ENCODE measurements at places on chromosomes 16 and 17.
A peak's percentile ranks its signal among the peaks of the same experiment; 100 is the strongest.

- DNase-seq = no peak
These were observed 62.2 kb downstream of the IQCK start for GRCh38 chr16:19780321-19780720.

GRCh38 chr17:12296209-12296625 is 275.5 kb downstream of the MAP2K4 start:
- DNase-seq = no peak

DNA sequence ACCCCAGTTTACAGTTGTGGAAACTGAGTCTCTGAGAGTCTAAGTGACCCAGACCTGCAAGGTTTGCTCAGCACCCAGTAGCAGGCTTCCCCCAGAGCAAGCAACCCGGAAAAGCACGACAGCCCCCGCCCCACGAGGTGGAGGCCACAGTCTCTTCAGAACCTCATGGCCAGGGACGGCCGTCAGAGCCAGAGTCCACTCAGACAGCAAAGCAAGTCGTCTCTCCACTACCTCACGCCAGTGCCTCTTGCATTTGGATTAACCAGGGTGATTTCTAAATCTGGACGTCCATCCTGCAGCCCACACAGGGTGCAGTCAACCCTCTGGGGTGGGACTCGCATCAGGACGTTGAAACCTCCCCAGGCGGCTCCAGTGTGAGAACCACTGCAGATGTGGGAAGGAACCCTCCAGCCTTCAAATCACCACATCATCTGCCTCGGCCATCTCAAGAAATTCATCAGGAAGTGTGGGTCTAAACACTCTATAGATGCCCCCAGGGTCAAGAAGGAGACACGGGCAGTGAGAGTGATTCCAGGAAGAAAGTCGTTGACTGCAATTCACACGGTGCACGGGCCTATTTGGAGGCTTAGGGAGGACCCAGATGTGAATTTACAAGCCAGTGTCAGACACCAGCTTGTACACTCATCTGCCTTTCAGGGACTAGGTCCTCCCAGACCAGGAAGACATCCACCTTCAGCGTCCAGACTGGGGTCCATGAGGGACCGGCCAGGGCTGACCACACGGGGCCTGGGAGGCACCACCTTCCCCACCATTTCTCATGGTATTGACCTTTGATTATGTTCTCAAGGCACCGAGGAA is 20.2 kb upstream of the RBFOX3 start:
- DNase-seq = no peak

DNA sequence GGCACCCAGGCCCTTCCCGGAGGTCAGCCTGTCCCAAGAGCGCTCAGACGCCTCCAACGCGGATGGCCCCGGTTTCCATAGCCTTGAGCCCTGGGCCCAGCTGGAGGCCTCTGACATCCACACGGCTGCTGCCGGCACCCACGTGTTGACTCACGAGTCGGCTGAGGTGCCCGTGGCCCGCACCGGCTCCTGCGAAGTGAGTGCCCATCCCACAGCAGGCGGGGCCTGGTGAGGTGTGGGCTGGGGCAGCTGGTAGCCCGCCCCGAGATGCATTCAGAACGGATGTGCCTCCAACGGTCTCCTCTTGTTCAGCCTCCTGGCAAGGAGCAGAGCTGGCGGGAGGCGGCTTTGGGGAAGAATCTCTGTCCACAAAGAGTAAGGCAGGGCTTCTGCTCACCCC is 2.7 kb downstream of the WDR90 start:
- no peak for DNase-seq

GRCh38 chr16:67571981-67572431 is 9.7 kb downstream of the CTCF start:
- DNase-seq = peak; percentile 64

DNA sequence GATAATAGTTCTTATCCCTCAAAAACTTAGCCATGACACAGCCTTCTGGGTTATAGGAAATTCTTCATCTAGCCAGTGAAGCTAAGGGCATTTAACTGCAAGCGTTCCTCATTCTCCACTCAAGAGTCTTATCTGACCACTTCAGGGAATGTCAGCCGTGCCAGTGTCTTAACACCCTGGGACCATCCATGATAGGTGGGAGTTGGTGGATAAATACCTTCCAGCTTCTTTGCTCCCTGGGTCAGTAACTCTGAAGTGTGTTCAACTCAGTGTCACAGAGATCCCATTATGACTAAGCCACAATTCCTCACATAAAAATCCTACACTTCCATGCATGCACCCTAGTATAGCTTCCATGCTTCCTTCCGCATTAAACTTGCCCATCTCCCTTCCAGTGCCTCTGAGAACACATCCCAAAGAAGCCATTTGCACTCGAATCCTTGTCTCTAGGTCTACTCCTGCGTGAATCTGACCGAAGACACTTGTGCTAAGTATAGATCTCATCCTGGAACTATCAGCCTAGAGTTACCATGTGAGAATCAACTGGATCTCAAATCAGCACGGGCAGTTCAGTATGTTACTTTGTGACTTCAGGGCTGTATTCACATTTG is 264.3 kb upstream of the MAF start:
- no peak for DNase-seq

DNA sequence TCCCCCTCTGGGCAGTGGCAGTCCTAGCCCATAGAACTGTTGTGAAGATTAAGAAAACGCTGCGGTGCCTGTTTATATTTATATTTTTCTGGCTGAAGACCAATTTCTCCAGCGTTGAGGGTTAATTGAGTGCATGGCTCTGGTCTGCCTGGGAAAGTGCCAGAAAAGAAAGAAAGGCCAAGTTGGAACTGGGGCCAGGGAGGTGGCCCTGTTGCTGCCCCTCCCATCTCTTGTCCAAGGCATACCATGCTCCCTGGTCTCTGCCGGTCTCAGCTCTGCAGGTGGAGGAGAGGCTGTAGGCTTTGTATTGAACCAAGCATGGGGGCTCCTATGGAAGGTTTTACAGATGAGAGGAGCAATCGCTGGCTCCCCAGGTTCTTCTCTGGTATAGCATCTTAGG is 124.7 kb downstream of the MGAT5B start:
- no peak for DNase-seq

GRCh38 chr16:2896480-2897010 is 13.5 kb downstream of the FLYWCH2 start:
- no peak for DNase-seq

GRCh38 chr16:25011891-25012514 is 3.2 kb downstream of the ARHGAP17 start:
- DNase-seq = no peak

GRCh38 chr16:27803775-27804549 is 254.0 kb downstream of the KATNIP start:
- no peak for DNase-seq

- no peak for DNase-seq
These were observed 659.4 kb upstream of the EEF2KMT start for GRCh38 chr16:5756969-5757368.

- peak; percentile 74 for DNase-seq
These were observed 9.0 kb downstream of the TMEM98 start for GRCh38 chr17:32936894-32937500.

DNA sequence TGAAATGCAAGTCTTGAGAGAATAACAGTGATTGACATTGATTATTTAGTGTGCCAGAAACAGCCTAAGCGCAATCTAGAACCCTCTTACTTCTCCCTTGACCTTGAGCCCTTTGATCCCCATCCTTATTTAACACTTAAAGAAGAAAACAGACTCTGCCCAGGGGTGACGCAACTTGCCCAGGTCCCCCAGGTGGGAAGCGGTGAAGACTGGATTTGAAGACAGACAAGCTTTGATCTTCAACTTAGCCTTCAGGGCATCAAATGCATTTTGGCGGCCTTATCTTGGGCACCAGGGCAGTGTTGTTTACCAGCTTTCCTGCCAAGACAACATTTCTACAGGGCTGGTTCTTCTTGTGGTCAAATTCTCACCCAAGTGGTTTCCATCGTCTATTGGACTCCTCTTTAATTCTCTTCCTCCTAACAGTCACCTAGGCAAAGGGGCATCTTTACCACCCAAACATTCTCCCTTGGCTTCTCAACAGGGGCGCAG is 8.9 kb upstream of the CIITA start:
- DNase-seq = no peak

DNA sequence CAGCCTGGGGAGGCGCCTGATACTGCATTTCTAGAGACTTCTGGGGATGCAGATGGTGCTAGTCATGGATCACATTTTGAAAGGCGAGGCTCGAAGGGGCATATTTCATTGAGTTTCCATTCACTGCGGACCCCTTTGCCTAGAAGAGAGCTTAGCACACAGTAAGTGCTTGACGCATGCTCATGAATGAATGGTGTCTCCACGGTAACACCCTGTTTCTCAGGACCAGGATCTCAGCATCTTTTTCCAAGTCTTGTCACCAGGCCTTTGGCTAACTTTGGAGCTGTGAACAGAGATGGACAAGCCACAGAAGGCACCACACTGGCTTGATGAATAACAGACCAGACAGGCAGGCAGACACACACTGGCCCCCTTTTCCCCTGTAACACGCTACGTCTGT is 151.3 kb downstream of the FOXL1 start:
- DNase-seq = no peak

GRCh38 chr16:73210686-73211085 is 162.8 kb upstream of the ZFHX3 start:
- no peak for DNase-seq

DNA sequence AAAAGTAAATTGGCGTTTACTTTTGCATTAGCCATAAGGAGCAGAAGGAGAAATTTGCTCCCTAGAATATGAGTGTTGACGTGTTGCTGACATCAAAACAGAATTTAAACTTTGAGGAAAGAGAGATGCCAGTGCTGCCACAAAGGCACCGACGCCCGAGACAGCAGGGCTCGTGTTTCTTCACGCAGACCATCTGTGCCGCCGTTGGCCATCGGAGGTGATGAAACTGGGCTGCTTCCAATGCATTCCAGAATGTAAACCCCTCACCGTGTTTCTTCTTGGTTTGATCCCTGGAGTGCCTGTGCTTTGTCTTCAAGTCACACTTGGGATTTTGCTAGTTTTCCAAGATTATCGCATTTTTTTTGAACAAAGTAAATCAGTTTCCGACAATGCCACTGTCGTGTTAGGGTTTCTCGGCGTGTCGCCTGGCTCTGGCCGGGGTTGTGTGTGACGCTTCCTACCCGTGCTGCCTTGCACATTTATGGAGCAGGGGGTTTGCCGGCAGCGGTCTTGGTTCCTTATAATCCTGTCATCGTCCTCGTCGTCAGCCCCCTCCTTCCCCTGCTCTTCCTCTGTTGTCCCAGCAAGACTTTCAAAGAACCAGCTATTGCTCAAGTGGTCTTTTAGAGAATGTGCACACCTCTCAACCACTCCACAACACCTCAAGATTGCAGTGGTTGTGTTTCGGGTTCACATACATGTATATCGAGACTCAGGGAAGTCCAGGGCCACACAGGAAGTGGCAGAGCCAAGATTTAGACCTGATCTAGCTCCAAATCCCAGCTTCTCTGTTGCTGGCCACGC is 103.9 kb downstream of the METRNL start:
- no peak for DNase-seq

GRCh38 chr16:17368951-17369350 is 101.8 kb downstream of the XYLT1 start:
- no peak for DNase-seq

GRCh38 chr16:58814348-58814801 is 80.3 kb upstream of the GOT2 start:
- DNase-seq = peak; percentile 50

DNA sequence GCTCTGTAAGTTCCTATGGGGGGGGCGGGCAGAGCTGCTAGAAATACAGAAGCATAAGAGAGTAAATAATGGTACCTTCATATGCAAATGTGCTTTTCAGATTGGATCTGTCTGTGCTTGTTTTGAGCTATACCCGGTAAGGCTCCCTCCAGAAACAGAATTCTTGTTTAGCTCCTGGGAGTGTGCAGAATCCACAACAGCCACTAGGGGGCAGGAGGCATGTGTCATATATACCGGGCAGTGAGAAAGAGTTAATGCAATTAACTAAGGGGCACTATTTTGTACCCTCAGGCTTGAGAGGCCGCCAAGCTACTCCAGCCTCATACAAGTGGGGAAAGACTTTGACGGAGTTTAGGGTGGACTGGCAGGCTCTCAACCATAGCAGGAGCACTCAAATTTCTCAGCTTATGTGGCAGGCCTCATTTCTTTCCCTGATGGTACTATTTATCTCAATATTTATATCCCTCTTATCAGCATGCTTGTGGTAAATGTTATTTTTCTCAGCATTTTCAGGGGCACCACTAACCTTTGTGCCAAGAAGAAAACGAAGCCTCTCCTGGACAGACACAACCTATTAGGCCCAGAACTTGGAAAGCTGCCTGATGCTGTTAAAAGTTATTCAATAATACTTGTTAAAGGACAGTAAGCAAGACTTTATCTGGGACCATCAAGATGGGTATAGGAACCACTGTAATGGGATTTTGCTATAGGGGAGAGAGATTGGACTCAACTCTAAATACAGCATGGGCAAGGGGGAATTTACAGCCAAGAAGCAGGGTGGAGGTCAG is 10.7 kb upstream of the CENPV start:
- no peak for DNase-seq

DNA sequence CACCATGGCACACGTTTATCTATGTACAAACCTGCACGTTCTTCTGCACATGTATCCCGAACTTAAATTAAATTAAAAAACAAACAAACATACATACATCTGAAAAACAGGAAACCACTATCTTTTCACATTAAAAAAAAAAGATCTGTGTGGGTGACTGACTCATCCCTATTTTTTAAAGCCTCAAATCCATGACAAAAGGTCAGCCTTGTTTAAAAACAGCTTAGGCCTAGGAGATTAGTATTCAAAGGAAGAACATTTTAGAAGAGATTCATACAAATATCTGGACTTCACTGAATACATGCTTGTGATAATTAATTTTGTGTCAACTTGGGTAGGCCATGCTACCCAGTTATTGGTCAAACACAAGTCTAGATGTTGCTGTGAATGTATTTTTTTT is 4.7 kb upstream of the PRKAR1A start:
- DNase-seq = no peak

DNA sequence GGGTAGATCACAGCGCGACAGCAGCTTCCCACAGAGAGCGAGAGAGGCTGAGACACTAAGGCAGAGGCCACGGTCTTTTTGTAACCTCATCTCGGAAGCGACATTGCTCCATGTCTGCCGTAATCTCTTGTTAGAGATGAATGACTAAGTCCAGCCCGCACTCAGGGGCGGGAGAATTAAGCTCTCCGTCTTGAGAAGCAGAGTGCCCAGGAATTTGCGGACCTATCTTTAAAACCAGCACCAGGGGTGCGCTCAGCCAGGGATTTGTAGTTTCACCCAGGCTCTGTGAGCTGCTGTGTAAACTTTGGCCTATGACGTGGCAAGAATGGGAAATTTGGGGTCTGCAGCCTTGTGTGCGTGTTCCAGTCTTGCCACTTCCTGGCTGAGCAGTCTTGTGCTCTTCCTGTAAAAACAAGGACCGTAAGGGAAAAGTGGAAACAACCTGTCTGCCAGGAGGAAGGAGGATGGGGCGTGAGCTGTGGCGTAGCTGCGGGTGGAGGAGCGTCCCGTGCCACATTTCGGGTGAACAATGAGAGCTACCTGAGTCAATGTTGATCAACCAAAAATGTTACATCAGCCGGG is 16.0 kb upstream of the JPH3 start:
- DNase-seq = no peak
